Fibroblast of skin of back (primary cell): ENCODE measurements at places on chromosomes 2 and 18.

DNA sequence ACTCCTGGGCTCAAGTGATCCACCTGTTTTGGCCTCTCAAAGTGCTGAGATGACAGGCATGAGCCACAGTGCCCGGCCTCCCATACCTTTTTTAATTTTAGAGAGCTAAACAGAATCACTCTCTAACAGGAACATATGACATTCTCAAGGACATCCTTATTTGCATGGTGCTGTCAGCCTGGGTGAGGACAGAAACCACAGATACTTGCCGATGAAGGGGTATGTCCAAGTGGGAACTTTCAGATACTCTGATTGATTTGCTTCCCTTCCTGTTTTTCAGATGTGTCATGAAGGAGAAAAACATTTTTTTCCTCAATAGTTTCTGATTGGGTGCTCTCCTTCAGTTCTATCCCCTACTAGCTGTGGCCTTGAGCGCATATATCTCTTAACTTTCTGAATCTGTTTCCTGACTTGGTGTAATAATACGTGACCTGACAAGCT, 49.6 kb downstream of the MYO3B start:
- no peak for DNase-seq

- DNase-seq = no peak
These were observed 70.2 kb upstream of the LYPD1 start for GRCh38 chr2:132740081-132740720.

GRCh38 chr2:133970641-133971040, 283.2 kb upstream of the MGAT5 start:
- no peak for DNase-seq

DNA sequence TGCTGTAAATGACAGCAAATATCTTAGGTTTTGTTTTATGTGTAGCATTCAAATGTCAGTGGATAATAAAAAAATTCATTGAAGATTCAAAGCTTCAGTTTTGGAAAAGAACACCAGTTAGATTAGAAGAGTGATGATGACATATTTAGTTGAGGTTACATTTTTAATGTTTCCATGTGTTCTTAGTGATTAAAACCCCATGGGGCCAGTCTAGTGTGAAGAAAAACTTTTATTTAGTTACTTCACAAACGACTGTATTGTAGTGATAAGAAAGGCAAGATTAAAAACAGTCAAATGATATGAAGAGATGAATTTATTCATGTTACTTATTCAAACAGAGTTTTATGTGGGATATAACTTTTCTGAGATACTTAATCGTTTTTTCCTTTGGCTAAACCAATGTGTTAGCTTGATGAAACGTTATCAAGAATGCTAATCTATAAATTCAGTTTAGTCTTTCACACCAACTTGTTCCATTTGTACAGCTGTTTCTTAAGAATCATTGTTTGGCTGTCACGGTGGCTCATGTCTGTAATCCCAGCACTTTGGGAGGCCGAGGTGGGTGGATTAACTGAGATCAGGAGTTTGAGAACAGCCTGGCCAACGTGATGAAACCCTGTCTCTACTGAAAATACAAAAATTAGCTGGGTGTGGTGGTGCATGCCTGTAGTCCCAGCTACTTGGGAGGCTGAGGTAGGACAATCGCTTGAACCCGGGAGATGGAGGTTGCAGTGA, 11.6 kb downstream of the BMPR2 start:
- peak; percentile 48 for DNase-seq

DNA sequence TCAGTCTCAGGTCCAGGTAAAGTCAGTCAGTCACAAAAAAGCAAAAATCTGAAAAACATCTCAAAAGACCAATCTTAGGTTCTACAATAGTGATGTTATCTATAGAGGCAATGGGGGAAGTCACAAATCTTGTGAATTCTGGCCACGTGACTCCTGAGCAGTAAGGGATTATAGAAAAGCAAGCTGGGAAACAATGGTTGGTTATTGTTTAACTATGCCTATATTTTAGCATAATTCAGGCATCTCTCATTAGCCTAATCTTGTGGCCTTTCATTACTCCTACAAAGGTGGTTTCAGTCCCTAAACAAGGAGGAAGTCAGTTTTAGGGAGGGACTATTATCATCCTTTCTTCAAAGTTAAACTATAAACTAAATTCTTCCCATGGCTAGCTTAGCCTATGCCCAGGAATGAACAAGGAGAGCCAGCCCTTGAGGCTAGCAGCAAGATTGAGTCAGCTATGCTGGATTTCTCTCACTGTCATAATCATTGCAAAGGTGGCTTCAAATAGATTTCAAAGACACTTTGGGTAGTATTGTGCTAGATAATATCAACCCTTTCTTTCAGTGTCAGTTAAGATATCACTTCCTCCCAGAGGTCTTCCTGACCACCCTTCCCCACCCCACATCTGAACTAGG, 56.4 kb upstream of the ITGA6 start:
- no peak for DNase-seq

DNA sequence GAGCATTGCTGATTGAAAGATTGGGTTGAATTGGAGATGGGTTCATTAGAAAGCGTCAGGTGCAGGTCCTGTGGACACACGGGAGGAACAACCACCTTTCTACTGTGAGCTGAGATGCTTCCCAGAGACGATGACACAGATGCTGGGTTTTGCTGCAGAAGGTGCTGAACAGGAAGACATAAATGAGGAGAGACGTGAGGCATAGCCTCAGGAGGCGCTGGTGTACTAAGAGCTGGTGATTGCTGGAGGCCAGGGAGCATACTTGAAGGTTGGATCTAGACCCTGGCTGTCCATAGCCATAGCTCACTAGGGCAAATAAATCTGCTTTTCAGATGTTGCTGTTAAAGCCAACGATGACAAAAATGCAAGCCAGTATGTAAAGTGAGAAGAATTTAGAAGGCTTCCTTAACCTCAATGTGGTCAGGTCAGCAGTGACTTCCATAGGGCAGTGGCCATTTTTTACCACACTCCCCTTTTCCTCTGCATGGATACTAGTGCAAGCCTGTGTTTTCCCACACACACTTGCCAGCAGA, 153.7 kb downstream of the SOX11 start:
- DNase-seq = peak; percentile 27

- DNase-seq = peak; percentile 99
These were observed 81.4 kb upstream of the PKDCC start for GRCh38 chr2:41966431-41966893.

- DNase-seq = peak; percentile 67
These were observed 437.0 kb downstream of the PTPRM start for GRCh38 chr18:8003878-8004675.

GRCh38 chr18:32049393-32050171, 31.0 kb downstream of the RNF125 start:
- no peak for DNase-seq

DNA sequence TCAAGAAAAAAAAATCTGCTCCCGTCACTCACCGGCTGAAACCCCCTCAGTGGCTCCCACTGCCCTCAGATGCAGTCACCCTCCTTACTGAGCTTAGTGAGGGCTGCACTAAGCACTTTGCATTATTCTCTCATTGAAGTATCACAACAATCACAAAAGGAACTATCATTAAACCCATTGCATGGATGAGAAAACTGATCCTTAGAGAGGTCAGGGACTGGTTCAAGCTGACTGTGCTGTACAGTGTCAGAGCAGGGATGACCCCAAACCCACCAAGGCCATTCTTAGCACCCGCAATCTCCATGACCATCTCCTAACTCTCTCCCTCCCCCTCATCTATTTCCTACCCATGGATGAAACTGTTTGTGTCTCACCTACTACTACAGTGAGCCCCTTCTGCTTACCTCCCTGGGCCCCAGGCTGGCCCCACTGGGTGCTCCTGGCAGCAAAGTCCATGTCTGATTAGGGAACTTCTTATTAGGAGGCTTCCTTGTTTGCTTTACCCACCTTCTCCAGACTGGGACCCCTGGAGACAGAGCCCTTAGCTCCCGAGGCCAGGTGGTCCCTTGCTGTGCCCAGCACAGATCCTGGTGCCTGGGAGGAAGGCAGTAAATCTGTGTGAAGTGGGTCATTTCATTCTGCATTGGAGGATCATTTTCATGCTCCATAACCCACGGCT, 139.3 kb upstream of the ID2 start:
- no peak for DNase-seq

- DNase-seq = no peak
These were observed 31.8 kb upstream of the KCNF1 start for GRCh38 chr2:10879624-10880585.

- DNase-seq = peak; percentile 15
These were observed 65.3 kb downstream of the WDR75 start for GRCh38 chr2:189506514-189506976.

GRCh38 chr18:75211953-75212750, 1.6 kb downstream of the TSHZ1 start:
- DNase-seq = peak; percentile 41

GRCh38 chr2:46548103-46548486, 68.7 kb downstream of the TMEM247 start:
- no peak for DNase-seq

- no peak for DNase-seq
These were observed 94.9 kb upstream of the CTDP1 start for GRCh38 chr18:79584491-79585394.

DNA sequence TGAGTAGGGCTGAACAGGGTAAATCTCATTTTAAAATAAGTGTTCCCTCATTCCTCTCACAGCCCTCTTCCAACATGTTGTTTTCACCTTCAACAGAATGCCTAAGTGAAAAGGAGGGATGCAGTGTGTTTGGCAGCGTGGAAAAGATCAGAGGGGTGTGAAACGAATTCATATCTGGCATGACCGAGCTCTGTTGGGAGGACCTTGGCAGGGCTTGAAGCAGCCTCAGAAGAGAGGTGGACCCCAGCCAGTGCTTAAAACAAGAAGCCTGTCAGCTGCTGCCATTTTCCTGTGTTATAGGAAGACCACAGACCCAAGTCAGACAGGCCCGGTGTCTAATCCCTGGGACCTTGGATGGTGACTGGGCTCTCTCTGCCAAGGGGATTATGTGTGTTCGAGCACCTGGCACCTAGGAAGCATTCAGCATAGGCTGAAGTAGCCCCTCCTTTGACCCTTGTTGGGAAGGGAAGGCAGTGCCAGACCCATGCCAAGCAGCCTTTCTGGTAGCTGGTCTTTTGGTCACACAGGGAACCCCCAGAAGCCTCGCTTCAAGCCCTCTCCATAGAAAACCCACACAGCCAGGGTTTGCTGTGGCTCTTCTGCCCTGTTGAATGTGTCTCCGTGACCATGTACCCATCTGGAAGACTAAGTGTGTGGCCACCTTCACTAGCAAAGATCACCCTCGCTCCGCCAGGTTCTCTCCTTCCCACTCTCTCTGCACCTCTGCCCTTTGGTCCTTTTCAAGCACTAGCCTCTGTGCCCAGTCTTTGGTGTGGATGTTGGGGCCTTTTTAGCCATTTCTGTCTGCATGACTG, 87.5 kb upstream of the ST3GAL5 start:
- no peak for DNase-seq

- peak; percentile 81 for DNase-seq
These were observed 97.7 kb downstream of the CDC42EP3 start for GRCh38 chr2:37573451-37574388.

GRCh38 chr18:11260961-11261461, 111.6 kb upstream of the PIEZO2 start:
- DNase-seq = no peak

GRCh38 chr2:105896765-105897163, 152.1 kb downstream of the NCK2 start:
- DNase-seq = no peak

GRCh38 chr2:60634438-60634837, 81.0 kb upstream of the BCL11A start:
- peak; percentile 29 for DNase-seq

- no peak for DNase-seq
These were observed 80.4 kb downstream of the MYOM1 start for GRCh38 chr18:3139406-3139805.

- DNase-seq = no peak
These were observed 39.5 kb downstream of the CERS6 start for GRCh38 chr2:168495524-168495923.

GRCh38 chr2:189960346-189960745, 102.2 kb downstream of the MSTN start:
- no peak for DNase-seq

DNA sequence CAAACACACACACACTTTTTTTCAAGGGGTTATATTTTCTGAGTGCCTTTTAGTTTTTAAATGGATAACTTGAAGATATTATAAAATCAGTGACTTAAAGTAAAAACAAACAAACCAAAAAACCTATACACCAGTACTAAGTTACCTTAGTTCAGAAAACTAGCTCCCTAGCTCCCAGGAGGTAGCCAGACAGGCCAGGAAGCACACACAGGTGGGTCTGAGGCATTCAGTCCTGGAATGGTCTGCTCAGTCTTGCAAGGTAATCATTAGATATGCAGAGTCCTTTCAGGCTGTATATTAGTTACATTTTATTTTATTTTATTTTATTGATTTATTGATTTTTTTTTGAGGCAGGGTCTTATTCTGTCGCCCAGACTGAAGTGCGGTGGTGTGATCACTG, 10.7 kb upstream of the DYNC2LI1 start:
- DNase-seq = no peak

DNA sequence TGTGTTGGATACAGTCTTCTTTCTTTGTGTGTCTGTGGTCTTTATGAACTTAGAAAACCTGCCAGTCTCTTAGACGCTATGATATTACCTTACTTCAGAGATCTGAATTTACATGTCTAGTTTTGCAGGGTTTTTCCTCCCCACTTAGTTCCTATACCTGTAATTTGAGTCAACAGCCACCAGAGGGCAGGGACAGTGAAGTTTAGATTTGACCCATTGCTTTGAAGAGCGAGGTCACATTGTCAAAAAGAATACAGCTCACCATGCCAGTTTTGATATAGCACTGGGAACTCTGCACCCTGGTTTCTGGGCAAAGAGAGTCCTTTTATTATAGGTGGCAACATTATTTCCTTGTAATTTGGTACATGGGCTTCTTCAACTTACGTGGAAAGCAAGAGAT, 102.3 kb downstream of the MAPK4 start:
- no peak for DNase-seq

- peak; percentile 58 for DNase-seq
These were observed 25.0 kb downstream of the SPEG start for GRCh38 chr2:219459460-219460311.

DNA sequence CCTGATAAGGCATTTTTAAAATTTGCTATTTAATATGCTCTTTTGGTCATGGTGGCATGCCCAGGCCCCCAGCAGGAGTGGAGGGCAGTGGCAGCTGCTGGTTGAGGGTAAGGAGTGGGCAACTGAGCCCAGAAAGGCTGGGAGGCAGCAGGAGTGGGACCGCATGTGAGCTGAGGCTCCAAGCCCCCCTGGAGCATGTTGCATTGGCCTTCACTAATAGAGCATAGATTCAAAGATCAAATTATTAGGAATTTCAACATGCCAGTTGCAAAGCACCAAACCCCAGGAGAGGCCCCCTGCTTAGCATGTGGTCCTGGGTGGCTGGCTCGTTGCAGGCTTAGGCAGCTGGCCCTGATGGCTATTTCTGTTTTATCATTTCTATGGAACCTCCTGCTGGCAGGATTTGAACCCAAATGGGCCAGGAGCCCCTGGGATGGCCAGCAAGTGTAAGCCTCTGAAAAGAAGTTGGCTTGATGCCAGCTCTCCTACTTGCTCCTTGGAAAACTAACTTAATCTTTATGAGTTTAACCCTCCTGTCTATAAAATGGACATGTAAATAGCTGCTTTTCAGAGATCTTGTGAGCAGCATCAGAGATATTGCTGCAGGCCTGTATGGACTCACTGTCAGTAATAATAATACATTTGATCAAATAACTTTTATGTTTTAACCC, 42.1 kb upstream of the TMEM131 start:
- no peak for DNase-seq

- peak; percentile 53 for DNase-seq
These were observed 158.9 kb downstream of the ATAD2B start for GRCh38 chr2:23767876-23768621.
